ENCODE measurements at places on chromosomes 5 and 9. TPM values are rescaled to one million over a fixed set of nuclear protein-coding genes. Genes with fewer than 3 reads are reported as not detected.

SLC6A19 gene
- total RNA-seq, result 0.29 TPM

ENHO gene
- total RNA-seq, result 1.00 TPM

SLC45A2 gene
- 1.1 TPM for total RNA-seq

MEIKIN gene
- total RNA-seq, result not detected

NKD2 gene
- total RNA-seq, result 13.6 TPM

KLF4 gene
- 4.9 TPM for total RNA-seq

SCGB3A1 gene
- not detected for total RNA-seq

TCF7 gene
- 36.2 TPM for total RNA-seq

CYLC2 gene
- total RNA-seq, result not detected

C1QTNF2 gene
- total RNA-seq, result not detected

MYMK gene
- not detected for total RNA-seq

ADGRV1 gene
- total RNA-seq, result 23.2 TPM

JAKMIP2 gene
- total RNA-seq, result 1.2 TPM

NSG2 gene
- total RNA-seq, result not detected

IL4 gene
- not detected for total RNA-seq

C6 gene
- not detected for total RNA-seq

IFNK gene
- not detected for total RNA-seq

ADRA1B gene
- total RNA-seq, result not detected

GLDC gene
- total RNA-seq, result 320 TPM

TYRP1 gene
- not detected for total RNA-seq

MOB3B gene
- total RNA-seq, result 4.7 TPM

TXNDC8 gene
- total RNA-seq, result not detected

SECISBP2 gene
- 21.0 TPM for total RNA-seq

GPBP1 gene
- total RNA-seq, result 117 TPM

CORO2A gene
- total RNA-seq, result 18.9 TPM

CCDC69 gene
- 5.1 TPM for total RNA-seq

CDK5RAP2 gene
- 68.2 TPM for total RNA-seq

HAVCR2 gene
- total RNA-seq, result 0.41 TPM

SPINK13 gene
- not detected for total RNA-seq

PNPLA7 gene
- total RNA-seq, result 1.8 TPM

PDE4D gene
- total RNA-seq, result 86.2 TPM

PCDHB9 gene
- not detected for total RNA-seq

SOHLH1 gene
- 44.9 TPM for total RNA-seq

NAA35 gene
- total RNA-seq, result 22.4 TPM

CMYA5 gene
- 0.39 TPM for total RNA-seq

ZBTB34 gene
- total RNA-seq, result 16.8 TPM

MAMDC2 gene
- not detected for total RNA-seq

TMC1 gene
- not detected for total RNA-seq

IRX2 gene
- total RNA-seq, result 44.1 TPM

STC2 gene
- total RNA-seq, result 224 TPM

FAM169A gene
- 14.4 TPM for total RNA-seq

SEMA5A gene
- total RNA-seq, result 27.4 TPM
